ENCODE measurements at places on chromosomes 3 and 15. TPM values are rescaled to one million over a fixed set of nuclear protein-coding genes. Genes with fewer than 3 reads are reported as not detected.

The TIGIT gene
- total RNA-seq: not detected

The PRR20G gene
- total RNA-seq: not detected

The PARP14 gene
- total RNA-seq: 71.8 TPM

The HTR3E gene
- not detected for total RNA-seq

The GABRB3 gene
- 0.32 TPM for total RNA-seq

The SLC25A38 gene
- total RNA-seq: 16.9 TPM

The CHDH gene
- under 0.01 TPM for total RNA-seq

The CLDND1 gene
- 176 TPM for total RNA-seq

The SPTSSB gene
- total RNA-seq: not detected

The ADAMTSL3 gene
- not detected for total RNA-seq

The CHRNA7 gene
- total RNA-seq: 2.0 TPM

The CHRM5 gene
- total RNA-seq: not detected

The SLC27A2 gene
- 0.61 TPM for total RNA-seq

The PPM1L gene
- 0.61 TPM for total RNA-seq

The GOLGA8J gene
- total RNA-seq: not detected

The SLC28A1 gene
- total RNA-seq: not detected

The PFKFB4 gene
- 3.0 TPM for total RNA-seq

The SLC4A7 gene
- 85.9 TPM for total RNA-seq

The MYO5C gene
- 2.9 TPM for total RNA-seq

The CD86 gene
- total RNA-seq: not detected

The ARHGAP31 gene
- total RNA-seq: 22.9 TPM

The GOLGA8M gene
- 1.9 TPM for total RNA-seq

The KBTBD13 gene
- total RNA-seq: not detected

The XXYLT1 gene
- 43.9 TPM for total RNA-seq

The CHRNB4 gene
- total RNA-seq: not detected

The C2CD4A gene
- total RNA-seq: 4.2 TPM

The FOXB1 gene
- total RNA-seq: not detected

The SLC12A1 gene
- total RNA-seq: not detected

The RHCG gene
- total RNA-seq: not detected

The SENP5 gene
- 50.3 TPM for total RNA-seq

The LDHAL6B gene
- total RNA-seq: not detected

The FAM81A gene
- total RNA-seq: under 0.01 TPM

The ANKRD63 gene
- not detected for total RNA-seq
